ENCODE measurements at places on chromosomes 2 and 18. TPM values are rescaled to one million over a fixed set of nuclear protein-coding genes. Genes with fewer than 3 reads are reported as not detected.

CASP10 gene
- 15.1 TPM for total RNA-seq

ABHD1 gene
- total RNA-seq = 0.89 TPM

DNA sequence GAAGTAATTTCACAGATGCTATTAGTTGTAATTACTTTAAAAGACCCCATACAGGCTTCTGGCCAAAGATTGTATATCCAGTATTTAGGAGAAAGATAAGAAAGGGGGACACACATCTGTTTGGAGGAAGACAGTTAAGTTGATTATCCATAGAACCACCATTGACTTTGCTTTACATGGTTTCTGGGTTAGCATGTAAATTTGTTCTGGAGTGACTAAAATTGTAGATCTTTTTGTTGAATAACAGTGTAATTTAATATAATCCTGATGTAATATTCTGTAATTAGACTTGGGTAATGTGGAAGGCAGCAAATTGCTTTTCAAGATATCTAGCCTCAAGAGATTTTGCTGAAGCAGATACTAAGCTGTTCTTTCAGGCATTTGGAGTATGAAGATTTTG is 17.2 kb downstream of the COMMD1 start:
- DNase-seq = no peak

GRCh38 chr2:201242571-201243277 is 17.6 kb upstream of the CASP8 start:
- DNase-seq = no peak

KIF5C gene
- total RNA-seq = 7.7 TPM

STARD6 gene
- not detected for total RNA-seq

GRCh38 chr2:160418853-160419252 is 74.8 kb downstream of the RBMS1 start:
- no peak for DNase-seq

DNA sequence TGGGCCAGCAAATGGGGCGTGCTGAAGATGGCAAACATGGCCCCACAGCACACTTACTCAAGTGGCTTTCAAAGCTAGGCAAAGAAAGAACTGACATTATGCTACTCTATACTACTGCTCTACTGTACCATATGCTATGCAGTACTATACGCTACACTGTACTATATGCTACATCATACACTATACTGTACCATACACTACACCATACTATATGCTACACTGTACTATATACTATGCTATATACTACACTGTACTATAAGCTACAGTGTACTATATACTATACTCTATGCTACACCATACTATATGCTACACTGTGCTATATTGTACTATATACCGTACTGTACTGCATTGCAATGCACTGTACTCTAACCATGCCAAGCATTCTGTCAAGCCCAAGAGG is 243.7 kb upstream of the TMEM200C start:
- DNase-seq = no peak

DNA sequence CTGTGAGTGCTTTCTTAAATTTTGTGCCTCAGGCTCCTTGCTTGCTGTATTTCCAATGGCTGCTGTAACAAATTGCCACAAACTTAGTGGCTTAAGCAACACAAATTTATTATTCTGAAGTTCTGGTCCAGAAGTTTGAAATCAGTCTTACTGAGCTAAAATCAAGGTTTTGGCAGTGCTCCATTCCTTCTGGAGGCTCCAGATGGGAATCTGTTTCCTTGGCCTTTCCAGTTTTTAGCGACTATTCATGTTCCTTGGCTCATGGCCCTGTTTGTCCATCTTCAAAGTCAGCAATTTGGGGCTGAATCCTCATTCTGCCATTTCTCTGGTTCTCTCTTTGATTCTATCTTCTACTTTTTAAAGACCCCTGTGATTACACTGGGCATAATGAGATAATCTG is 31.8 kb downstream of the STRADB start:
- no peak for DNase-seq

- no peak for DNase-seq
Measured at GRCh38 chr2:180449171-180449915, 442.2 kb upstream of the CWC22 start.

PRR30 gene
- total RNA-seq = not detected

ITGAV gene
- 8.1 TPM for total RNA-seq

GRCh38 chr2:74066491-74067203 is 81.1 kb downstream of the BOLA3 start:
- no peak for DNase-seq

Measured in CD4-positive, CD25-positive, alpha-beta regulatory T cell (primary cell).